AG09319 (cell line): ENCODE measurements at places on chromosomes 16 and 17.

GRCh38 chr17:60630352-60630751, 30.4 kb downstream of the PPM1D start:
- DNase-seq: no peak

GRCh38 chr17:68775318-68775717, 174.2 kb upstream of the FAM20A start:
- no peak for DNase-seq

- no peak for DNase-seq
Measured at GRCh38 chr17:66429680-66430079, 127.3 kb downstream of the PRKCA start.

DNA sequence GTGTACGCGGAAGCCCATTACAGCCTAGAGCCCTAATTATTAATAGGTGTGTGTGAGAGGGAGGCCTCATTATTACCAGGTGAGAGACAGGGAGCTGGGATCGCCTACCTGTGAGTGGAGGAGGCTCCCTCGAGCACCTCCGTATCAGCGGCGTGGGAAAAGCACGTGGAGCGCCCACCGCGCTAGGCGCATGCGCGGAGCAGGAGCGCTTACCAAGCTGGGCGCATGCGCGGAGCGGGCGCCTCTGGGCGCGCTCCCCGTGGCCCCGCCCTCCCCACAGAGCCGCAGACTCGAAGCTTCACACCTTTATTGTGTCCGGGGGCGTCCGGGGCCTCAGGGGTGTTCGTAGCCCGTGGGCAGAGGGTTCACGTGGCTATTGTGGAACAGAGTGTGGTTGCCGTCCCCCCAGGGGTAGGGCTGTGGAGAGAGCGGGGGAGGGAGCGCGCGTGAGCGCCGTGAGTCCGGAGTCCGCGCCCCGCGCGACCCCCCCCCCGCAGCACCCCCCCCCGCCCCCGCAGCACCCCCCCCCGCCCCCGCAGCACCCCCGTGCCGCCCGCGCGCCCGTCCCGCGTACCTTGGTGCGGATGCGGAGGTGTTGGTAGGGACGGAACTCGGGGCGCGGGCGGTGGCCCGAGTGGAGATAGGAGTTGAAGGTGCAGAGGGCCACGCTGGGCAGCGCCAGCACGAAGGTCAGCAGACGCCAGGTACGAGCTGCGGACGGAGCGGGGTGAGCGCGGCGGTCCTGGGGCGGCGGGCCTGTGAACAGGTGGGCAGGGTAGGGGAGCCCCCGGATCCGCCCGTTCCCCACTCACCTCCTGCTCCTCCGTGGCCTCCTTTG, 500 bp downstream of the COX6A2 start:
- DNase-seq: no peak

GRCh38 chr17:67717192-67717623, 528 bp upstream of the NOL11 start:
- DNase-seq: no peak

GRCh38 chr17:50240851-50241250, 33.4 kb upstream of the TMEM92 start:
- DNase-seq: no peak

- no peak for DNase-seq
Measured at GRCh38 chr17:9044772-9045463, 23.6 kb downstream of the NTN1 start.

DNA sequence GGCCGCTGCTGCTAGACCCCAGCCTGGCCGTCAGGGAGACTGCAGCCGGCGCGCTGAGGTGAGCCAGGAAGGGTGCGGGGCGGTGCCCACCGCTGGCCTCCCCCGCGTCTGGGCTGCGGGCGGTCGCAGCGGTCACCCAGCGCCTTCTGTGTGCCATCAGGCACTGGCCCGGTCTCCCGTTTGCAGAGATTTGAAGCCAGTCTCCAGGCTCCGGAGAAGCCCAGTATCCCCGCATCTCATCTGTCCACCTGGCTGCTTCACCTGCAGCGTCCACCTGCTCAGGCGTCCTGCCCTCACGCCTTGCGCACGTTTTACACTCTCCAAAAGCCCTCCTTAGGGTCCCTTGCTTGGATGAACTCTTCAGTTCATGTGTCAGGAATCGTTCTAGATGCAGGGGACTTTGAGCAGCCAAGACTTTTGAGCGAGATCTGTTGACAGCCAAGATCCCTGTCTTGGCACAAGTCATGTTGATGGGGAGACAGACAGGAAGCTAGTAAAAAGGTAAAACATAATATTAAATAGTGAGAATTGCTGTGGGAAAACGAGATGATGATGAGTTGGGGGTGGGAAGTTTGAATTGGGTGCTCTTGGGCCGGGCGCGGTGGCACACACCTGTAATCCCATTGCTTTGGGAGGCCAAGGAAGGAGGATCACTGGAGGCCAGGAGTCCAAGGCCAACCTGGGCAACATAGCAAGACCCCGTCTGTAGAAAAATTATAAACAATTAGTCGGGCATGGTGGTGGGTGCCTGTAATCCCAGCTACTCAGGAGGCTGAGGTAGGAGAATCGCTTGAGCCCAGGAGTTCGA, 916 bp downstream of the HEATR3 start:
- DNase-seq: no peak

GRCh38 chr16:68737046-68737729, at the start of gene CDH1:
Gene CDH1, plus strand, starts transcription at chr16:68737292. Its CDS starts 124 bp downstream, at chr16:68737416.
- DNase-seq: no peak
